ENCODE measurements at places on chromosomes 13 and 19. TPM values are rescaled to one million over a fixed set of nuclear protein-coding genes. Genes with fewer than 3 reads are reported as not detected.
A peak's percentile ranks its signal among the peaks of the same experiment; 100 is the strongest.

ATP7B gene
- total RNA-seq, result 0.69 TPM

- no peak for DNase-seq
- peaks cover 8% of the 10 kb centered on the region for H3K27me3 ChIP-seq
- H3K36me3 ChIP-seq, result no peaks in the 10 kb centered on the region
- no peaks in the 10 kb centered on the region for H3K4me1 ChIP-seq
- no peak overlapping the region for H3K4me3 ChIP-seq
- no peak overlapping the region for H3K27ac ChIP-seq
Measured at GRCh38 chr19:33734913-33735312, 61.8 kb upstream of the KCTD15 start.

- H3K4me3 ChIP-seq, result no peak overlapping the region
- H3K4me1 ChIP-seq, result no peaks in the 10 kb centered on the region
- H3K27me3 ChIP-seq, result no peaks in the 10 kb centered on the region
- DNase-seq, result no peak
- no peaks in the 10 kb centered on the region for H3K36me3 ChIP-seq
Measured at GRCh38 chr13:90239130-90239529, 1108.4 kb upstream of the MIR17HG start.

GRCh38 chr13:57326532-57326931 lies 159.5 kb downstream of the PRR20E start:
- no peaks in the 10 kb centered on the region for H3K27me3 ChIP-seq
- no peak overlapping the region for H3K4me3 ChIP-seq
- no peaks in the 10 kb centered on the region for H3K4me1 ChIP-seq
- H3K27ac ChIP-seq, result no peak overlapping the region
- no peak for DNase-seq

DNA sequence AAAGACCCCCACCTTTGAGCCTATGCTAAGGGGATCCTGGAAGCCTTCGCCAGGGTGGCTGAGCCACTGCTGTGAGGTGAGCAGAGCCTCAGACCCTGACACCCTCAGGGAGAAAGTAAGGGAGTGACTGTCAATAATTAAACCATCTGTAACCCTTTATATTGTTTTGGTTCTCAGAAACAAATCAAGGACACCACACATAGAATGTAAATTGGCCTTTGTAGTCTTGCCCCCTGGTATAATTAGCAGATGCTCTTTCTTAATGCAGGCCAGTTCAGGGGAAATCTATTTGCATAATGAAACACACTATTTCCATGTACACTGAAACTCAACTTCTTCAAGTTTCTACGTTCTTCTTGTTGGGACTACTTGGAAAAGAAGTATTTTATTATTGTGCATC lies 127.7 kb upstream of the EDNRB start:
- no peak for DNase-seq
- no peak overlapping the region for H3K4me3 ChIP-seq
- peaks cover 2% of the 10 kb centered on the region for H3K27me3 ChIP-seq

NDUFA11 gene
- 226 TPM for total RNA-seq

GRCh38 chr19:3065675-3066357 lies 3.5 kb upstream of the TLE5 start:
- peaks cover 11% of the 10 kb centered on the region for H3K4me1 ChIP-seq
- no peak overlapping the region for H3K27ac ChIP-seq
- no peaks in the 10 kb centered on the region for H3K27me3 ChIP-seq
- peaks cover 2% of the 10 kb centered on the region for H3K36me3 ChIP-seq
- DNase-seq, result no peak

GRCh38 chr13:44049081-44049945 lies 169.6 kb downstream of the LACC1 start:
- H3K4me1 ChIP-seq, result no peaks in the 10 kb centered on the region
- H3K27ac ChIP-seq, result no peak overlapping the region
- H3K36me3 ChIP-seq, result no peaks in the 10 kb centered on the region
- peaks cover 22% of the 10 kb centered on the region for H3K27me3 ChIP-seq
- no peak overlapping the region for H3K4me3 ChIP-seq

GRCh38 chr13:108225440-108225839 lies 7.2 kb downstream of the ABHD13 start:
- no peak for DNase-seq
- H3K4me3 ChIP-seq, result no peak overlapping the region
- peaks cover 59% of the 10 kb centered on the region for H3K4me1 ChIP-seq
- no peaks in the 10 kb centered on the region for H3K27me3 ChIP-seq

DNA sequence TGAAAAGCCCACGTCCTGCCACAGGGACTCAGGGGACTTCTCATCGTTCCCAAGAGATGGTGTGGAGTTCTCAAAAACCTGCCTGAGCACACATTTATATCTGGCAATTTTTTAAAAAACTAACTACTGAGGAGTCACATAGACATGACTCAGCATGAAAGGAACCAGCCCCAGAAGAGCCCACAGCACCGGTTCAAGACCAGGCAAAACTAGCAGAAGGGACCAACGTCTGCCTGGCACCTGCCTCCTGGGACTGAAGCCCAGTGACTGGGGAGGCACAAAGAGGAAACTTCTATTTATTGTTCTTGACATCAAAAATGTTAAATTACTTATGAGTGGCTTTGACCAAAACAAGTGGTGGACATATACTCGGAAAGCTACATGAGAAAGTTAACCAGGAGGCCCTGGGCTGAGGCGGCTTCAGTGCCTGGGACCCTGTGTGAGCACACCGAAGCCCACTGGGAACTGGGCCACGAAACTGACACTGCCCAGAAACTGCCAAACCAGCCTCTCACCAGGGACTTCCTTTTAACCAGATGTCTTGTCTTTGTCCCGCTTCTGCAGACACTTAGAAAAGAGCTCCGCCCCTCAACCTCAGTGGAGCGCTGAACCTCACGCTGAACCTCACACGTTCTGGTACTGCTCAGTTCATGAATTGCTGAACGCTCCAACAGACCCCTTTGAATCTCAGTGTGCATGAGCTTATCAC lies 25.7 kb downstream of the C13orf46 start:
- no peaks in the 10 kb centered on the region for H3K27me3 ChIP-seq
- peak overlapping the region; percentile 14 for H3K27ac ChIP-seq
- DNase-seq, result no peak
- H3K4me1 ChIP-seq, result peaks cover 2% of the 10 kb centered on the region
- H3K36me3 ChIP-seq, result no peaks in the 10 kb centered on the region

ICAM4 gene
- total RNA-seq, result not detected

DNA sequence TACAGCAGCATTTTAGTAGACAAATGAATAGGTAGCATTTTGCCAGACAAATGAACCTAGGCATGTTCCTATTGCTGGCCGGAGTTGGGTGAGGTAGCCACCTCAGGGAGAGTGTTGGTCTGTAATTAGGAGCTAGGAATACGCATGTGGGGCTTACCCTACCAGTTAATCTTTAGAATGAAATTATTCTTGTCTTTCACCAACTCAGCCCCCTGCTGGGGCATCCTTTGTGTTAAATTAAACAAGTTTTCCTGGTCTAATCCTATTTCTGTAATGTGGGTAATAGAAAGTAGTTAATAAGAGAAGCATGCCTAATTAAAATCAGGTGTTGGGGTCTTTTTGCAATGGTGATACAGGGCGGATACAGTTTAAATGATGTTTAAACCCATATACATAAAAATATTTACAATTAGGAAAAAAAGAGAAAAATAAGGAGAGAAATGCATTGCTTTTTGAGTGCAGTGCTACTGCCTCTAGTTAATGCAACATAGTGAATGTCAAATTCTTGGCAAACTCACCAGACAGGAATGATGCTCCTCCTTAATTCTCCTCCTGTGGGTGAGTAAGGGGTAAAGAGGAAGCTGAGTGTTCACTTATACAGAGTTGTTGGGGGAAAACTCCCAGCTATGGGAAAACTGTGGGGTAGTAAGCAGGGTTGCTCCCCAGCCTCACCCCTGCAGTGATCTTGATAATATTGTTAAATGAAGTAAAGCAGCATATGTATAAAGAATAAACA lies 276.4 kb upstream of the EDNRB start:
- no peak overlapping the region for H3K4me3 ChIP-seq
- no peaks in the 10 kb centered on the region for H3K36me3 ChIP-seq
- peaks cover 5% of the 10 kb centered on the region for H3K27me3 ChIP-seq
- no peak for DNase-seq

POU4F1 gene
- total RNA-seq, result not detected

KIR2DL4 gene
- not detected for total RNA-seq

- no peak overlapping the region for H3K27ac ChIP-seq
- no peak overlapping the region for H3K4me3 ChIP-seq
- H3K27me3 ChIP-seq, result no peaks in the 10 kb centered on the region
- H3K4me1 ChIP-seq, result no peaks in the 10 kb centered on the region
- no peaks in the 10 kb centered on the region for H3K36me3 ChIP-seq
Measured at GRCh38 chr19:6007866-6008265, 29.9 kb upstream of the RANBP3 start.

- DNase-seq, result peak; percentile 22
- H3K4me3 ChIP-seq, result peak overlapping the region; percentile 91
- H3K36me3 ChIP-seq, result peaks cover 2% of the 10 kb centered on the region
- H3K27ac ChIP-seq, result no peak overlapping the region
- no peaks in the 10 kb centered on the region for H3K27me3 ChIP-seq
- peaks cover 30% of the 10 kb centered on the region for H3K4me1 ChIP-seq
Measured at GRCh38 chr13:77028202-77028601, 1.2 kb upstream of the FBXL3 start.

DNA sequence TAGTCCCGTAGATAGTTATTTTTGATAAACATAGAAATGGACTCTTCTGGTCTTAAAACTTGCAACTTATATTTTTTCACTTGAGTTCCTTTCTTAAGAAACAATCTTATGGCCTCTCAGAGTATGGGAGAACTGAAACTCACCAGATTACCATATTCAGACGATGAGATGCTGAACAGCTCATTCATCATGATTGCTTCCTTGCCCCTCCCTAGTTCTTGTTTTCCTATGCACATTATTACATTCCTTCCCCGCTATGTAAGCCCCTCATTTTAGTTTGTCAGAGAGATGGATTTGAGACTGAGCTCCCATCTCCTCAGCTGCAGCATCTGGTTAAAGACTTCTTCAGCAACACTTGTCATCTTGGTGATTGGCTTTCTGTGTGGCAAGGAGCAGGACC lies 158.5 kb downstream of the SLITRK6 start:
- H3K4me3 ChIP-seq, result no peak overlapping the region
- no peaks in the 10 kb centered on the region for H3K4me1 ChIP-seq
- H3K36me3 ChIP-seq, result no peaks in the 10 kb centered on the region
- H3K27me3 ChIP-seq, result no peaks in the 10 kb centered on the region
- H3K27ac ChIP-seq, result no peak overlapping the region
- DNase-seq, result no peak

DNA sequence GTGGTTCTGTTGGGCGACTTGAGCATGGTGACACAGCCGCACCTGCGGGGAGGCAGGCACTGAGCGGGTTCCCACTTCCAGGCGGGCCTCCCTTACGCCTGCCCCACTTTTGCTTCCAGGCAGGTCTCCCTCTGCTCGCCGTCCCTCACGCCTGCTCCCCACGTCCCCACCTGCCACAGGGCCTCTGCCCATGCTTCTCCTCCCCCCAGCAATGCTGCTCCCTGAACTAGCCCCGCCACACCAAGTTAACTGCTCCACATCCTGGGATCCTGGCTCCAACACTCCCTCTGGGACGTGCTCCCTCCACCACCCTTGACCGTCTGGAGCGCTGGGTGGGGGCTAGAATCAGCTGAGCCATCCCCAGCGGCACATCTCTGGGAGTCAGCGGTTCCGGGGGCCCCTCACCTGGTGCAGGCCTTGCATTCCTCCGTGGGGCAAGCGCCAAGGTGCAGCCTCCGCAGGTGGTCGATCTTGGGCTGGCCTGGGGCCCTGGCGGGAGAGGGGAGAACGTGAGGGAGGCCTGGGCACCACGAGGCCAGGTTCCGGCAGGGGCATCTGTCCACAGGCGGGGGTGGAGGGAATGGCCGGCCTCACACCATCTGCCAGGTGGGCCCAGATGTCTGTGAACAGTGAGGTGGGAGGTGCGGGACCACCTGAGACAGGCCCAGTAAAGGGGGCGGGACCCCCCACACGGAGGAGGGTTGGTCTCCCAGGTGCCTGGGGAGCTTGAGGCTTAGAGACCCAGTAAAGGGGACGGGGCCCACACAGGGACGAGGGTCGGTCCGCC lies 9.2 kb downstream of the CFD start:
- H3K4me1 ChIP-seq, result peaks cover 11% of the 10 kb centered on the region
- no peaks in the 10 kb centered on the region for H3K27me3 ChIP-seq
- no peak for DNase-seq
- H3K36me3 ChIP-seq, result peaks cover 6% of the 10 kb centered on the region
- H3K27ac ChIP-seq, result no peak overlapping the region
- no peak overlapping the region for H3K4me3 ChIP-seq

DNA sequence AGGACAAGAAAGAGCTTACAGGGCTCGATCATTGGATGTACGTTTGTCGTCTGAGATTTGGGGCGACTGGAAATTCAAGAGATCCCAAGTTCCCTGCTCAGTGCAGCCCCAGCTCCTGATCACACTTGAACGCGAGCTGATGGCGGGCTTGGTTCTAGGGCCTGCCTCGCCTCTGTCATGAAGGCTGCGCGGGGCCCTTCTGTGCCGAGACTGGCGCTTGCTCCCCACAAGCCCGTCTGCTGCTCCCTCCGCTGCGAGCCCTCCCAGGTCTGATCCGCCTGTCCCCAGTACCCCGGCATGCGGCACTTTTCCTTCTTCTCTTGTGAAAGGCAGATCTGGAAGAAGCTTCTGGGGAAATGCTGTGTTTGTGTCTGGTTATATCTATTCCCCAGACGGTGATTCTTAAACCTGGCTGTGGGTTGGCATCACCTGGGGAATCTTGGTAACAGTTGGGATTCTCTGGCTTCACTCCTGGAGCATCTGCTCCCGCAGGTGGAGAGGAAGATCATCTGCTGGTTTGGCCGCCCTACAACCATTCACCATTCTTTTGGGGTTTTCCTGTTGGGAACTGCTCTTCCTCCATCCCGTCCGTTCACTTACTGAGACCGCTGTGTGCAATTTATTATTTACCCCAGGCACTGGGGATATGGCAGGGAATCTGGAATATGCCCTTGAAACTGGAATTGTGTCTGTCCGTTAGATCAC lies 43.6 kb downstream of the SIPA1L3 start:
- H3K4me3 ChIP-seq, result no peak overlapping the region
- H3K4me1 ChIP-seq, result no peaks in the 10 kb centered on the region
- H3K36me3 ChIP-seq, result peaks cover 9% of the 10 kb centered on the region
- no peak for DNase-seq
- no peak overlapping the region for H3K27ac ChIP-seq

CBLC gene
- total RNA-seq, result not detected

PTOV1 gene
- 68.0 TPM for total RNA-seq

GRCh38 chr13:27822873-27823311 lies 30.6 kb downstream of the GSX1 start:
- no peaks in the 10 kb centered on the region for H3K4me1 ChIP-seq
- H3K36me3 ChIP-seq, result no peaks in the 10 kb centered on the region
- peaks cover 53% of the 10 kb centered on the region for H3K27me3 ChIP-seq
- H3K4me3 ChIP-seq, result no peak overlapping the region

DNA sequence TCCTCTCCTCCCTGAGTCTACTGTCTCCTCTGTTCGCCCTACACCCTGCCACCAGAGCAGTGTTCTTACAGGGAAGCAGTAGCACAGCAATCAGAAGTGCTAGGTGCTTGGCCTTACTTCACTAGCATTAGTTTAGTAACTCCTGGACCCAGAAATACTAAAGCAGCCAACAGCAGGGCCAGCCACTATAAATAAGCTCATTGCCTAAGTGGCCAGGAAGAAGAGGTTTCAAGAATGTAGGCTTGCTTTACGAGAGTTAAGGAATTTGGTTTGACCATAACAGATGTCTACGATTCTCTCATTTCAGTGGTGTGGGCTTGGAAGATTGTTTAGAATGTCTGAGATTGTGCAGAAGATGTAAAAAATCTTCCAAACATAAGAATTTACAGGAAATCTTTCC lies 103.3 kb downstream of the ZAR1L start:
- DNase-seq, result no peak
- H3K27me3 ChIP-seq, result no peaks in the 10 kb centered on the region
- H3K36me3 ChIP-seq, result peaks cover 4% of the 10 kb centered on the region
- H3K27ac ChIP-seq, result no peak overlapping the region
- H3K4me1 ChIP-seq, result no peaks in the 10 kb centered on the region

RDH8 gene
- total RNA-seq, result not detected

GRCh38 chr13:49455007-49455398 lies 10.9 kb downstream of the SETDB2 start:
- DNase-seq, result no peak
- no peak overlapping the region for H3K4me3 ChIP-seq
- peaks cover 17% of the 10 kb centered on the region for H3K4me1 ChIP-seq
- peaks cover 10% of the 10 kb centered on the region for H3K36me3 ChIP-seq
- no peak overlapping the region for H3K27ac ChIP-seq
- no peaks in the 10 kb centered on the region for H3K27me3 ChIP-seq

All from activated naive CD4-positive, alpha-beta T cell treated with anti-CD3 and anti-CD28 coated beads for 36 hours (primary cell).